Ovary (tissue), 10 donors: ENCODE measurements at places on chromosomes 2 and 18. TPM values are rescaled to one million over a fixed set of nuclear protein-coding genes. Genes with fewer than 3 reads are reported as not detected.

Gene LIMS3
- 6.6 TPM for total RNA-seq

Gene SERPINB3
- total RNA-seq, result not detected

Gene HOXD8
- 38.0 TPM for total RNA-seq

GRCh38 chr2:119384971-119385370, 18.2 kb downstream of the DBI start:
- DNase-seq, result no peak

GRCh38 chr2:164473021-164473420, 148.3 kb downstream of the GRB14 start:
- DNase-seq, result no peak

DNA sequence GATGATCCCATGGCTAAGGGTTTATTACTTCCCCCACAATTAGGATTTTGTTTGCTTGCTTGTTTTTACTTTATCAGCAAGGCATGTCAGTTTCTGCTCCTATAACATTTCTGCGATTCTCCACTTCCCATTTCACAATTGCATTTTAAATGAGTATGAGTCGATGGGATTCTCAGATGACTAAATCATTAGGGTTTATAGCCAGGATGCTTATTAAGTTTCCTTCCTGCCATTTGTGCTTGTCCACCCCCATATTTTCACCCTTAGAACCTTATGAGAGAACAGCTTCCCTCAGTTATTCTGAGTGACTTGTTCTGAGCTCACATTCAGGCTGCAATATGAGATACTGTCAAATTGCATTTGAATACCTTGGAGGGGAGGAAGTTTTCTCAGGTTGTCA, 37.9 kb upstream of the C1GALT1C1L start:
- no peak for DNase-seq

DNA sequence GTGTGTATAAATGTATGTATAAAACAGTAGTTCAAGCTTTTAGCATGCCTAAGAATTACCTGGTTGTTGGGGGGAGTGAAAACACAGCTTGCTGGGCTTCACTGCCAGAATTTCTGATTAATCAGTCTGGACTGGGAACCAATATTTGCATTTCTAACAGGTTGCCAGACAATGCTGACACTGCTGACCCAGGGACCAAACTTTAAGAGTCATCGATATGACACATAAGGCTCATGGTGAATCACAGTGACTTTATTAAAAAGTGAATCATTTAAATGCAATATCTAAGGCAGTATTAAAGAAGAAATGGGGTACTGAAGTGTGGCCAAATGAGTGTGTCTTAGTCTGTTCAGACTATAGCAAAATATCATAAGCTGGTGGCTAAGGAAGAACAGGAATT, 195.9 kb upstream of the DTNA start:
- no peak for DNase-seq
